ENCODE measurements at places on chromosomes 11 and 22.

DNA sequence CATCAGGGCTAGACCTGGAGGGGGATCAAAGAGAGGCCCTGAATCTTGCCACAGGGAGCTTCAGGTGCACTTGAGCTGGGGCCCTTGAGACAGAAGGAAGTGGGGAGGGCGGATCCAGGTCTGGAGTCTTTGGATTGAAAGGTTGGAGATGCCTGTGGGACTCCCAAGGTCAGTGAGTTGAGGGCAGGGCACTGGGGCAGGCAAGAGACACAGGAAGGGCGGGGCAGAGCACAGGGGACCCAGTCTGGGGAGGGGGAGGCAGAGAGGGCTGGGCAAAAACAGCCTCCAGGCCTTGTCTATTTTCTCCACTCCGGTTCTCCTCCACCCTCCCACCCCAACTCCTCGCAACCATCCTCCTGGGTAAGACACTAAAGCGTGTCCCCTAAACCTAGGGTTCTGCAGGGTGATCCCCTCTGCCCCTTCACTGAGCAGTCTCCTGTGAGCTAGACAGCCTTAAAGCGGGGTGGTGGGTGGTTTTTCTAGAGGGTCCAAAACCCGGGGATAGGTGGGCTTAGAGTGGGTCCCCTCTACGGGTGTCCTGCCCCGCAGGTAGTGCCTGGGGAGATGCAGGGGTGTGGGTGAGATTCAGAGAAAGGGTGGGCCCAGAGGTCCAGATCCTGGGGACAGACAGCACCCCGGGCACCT, 38.6 kb upstream of the CELSR1 start:
- DNase-seq, result no peak

DNA sequence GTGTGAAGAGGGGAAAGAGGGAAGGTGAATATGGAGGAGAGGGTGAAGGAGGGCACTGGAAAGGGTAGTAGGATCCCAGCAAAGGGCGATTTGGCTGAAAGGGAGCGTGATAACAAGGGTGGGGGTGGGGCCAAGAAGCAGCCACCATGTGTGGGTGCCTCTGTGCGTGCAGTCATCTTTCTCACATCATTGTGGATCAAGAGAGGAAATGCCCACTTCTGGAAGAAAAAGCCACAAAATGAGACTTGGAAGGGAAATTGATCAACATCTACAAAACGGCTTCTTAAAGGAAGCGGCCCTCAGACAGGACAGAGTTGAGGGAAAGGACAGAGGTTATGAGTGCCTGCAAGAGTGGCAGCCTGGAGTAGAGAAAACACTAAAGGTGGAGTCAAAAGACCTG, 1.2 kb upstream of the CXCR5 start:
- no peak for DNase-seq

- DNase-seq, result no peak
These were observed 70.2 kb upstream of the EED start for GRCh38 chr11:86174101-86175046.

DNA sequence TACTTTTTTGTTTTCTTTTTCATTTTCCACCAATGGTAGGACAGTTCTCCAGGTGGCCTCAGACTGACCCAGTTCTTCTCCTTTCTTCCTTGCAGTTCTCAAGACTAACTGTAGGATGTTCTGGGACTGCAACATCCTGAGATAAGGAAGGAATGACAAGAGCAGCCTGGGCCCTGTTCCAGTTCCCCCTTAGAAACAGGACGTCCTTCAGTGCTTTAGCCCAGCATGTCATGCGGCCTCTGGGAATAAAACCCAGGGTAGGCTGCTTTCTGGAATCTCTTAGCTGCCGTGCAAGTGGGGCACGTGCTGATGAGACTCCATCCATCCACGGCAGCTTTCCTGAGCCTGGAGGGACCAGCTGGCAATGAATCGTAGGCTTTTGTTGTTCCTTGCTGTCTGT, 24.0 kb upstream of the CADM1 start:
- DNase-seq, result no peak

DNA sequence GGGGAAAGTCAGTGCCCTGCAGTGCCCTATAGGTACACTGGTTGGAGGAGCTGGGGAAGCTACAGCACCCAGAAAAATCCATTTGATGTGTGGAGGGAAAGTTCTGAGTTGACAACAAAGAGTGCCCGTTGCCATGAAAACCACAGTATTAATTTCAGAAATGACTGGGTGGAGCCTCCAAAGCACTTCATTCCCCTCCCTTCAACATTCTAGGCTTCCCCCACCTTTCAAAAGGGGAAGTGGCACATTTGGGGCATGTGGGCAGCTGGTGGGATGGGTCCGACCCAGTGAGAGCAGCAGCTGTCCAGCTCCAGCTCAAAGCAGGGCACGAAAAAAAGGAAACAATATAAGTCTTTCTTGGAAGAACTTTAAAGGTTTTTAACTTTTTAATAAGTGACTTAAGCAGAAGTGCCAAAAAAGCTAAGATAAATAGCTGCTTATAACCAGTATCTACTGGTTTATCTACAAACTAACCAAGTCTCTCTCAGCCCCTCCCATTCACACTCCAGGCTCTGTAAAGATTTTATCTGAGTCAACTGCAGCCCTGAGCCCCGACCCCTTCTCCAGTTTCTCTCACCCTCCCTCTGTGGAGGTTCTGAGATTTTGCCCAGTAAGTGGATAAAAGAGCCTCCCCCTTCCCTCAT, 9.0 kb upstream of the AHNAK start:
- DNase-seq, result no peak

DNA sequence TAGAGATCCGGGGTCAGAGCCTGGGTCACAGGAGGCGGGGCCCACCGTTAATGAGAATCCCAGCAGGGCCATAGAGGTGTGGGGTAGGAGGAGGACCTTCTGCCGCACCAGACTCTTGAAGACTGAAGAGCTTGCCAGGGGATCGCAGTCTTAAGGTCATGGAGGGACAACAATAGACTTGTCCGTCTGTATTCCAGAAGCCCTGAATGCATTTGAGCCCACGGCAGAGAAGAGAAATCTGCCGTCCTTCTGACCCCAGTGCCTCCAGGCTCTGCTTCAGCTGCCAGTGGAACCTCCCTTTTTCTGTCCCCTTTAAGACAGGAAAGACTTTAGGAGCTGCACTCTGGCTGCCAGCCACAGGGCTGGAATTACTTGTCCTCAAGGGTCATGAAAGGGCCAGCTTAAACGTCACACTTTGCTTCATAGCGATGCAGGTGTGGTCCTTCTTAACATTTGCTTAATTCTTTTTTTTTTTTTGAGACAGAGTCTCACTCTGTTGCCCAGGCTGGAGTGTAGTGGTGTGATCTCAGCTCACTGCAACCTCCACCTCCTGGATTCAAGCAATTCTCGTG, 15.5 kb upstream of the ST3GAL4 start:
- no peak for DNase-seq

DNA sequence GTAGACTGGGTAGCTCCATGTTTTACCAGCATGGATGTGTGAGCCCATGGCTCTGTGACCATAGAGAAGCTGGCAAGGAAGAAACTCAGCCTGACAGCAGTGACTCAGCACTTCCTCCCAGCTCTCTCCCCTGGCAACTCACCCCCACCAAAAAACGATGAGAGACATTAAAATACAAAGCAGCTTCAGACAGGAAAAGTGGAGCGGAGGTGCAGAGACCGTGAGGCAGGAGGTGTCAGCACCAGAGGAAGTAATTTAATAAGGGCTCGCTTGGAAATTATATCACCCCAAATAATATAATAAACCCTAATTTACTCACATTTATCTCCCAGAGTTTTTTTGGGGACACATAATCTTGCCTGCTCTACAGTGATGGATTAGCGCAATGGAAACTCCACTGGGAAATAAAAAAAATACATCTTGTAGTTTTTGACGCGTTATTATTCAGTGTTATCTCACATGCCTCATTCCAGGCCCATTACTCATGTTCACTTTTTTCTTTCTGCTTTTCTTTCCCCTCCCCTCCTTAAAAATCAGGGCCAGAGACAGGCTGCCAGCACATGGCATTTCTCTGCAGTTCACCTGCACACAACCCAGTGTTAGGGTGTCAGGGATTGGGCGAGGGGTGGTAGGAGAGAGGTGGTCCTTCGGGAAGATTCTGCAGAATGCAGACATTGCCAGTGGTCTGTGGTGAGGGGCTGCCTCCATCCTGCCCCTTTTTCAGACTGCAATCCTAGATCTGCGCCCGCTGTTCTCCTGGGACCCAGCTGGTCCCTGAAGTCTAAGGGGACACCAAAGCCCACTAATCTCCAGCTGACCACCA, 170.8 kb downstream of the BUD13 start:
- no peak for DNase-seq

DNA sequence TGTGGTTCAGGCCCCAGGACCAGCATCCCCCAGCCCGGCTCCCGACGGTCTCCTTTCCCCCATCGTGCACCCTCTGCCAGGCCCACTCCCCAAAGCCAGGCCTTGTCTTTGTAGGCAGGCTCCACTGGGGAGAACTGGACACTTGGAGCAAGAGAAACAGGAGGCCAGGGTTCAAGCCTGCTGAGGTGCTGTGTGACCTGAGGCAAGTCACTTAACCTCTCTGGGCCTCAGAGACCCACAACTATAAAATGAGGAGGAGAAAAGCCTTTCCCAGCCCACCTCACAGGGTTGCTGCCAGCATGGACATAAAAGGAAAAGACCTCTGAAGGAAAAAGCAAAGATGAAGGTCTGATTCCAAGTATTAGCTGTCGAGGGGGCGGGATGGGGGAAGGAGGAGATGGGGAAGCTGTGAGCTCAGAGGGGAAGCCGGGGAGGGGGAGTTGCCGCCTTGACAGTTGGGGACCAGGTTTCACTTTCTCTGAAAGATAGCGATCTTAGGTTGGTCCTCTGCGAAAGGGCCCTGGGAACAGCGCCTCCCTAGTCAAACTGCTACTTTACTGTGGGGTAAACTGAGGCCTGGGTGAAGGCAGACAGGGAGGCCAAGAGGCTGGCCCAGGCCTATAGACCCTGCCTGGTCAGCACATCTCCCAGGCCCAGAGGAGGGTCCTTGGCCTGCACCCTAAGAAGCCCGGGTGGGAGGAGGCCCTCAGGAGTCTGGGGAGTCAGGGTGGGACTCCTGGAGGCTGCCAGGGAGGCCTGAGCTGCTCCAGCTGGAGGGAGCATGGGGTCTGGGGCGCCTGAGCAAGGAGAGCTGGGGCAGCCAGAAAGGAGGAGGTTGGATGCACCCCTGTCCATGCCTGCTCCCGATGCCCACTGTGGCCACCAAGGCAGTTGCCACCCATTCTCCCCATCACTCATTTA, 991 bp upstream of the OSM start:
- DNase-seq, result no peak

DNA sequence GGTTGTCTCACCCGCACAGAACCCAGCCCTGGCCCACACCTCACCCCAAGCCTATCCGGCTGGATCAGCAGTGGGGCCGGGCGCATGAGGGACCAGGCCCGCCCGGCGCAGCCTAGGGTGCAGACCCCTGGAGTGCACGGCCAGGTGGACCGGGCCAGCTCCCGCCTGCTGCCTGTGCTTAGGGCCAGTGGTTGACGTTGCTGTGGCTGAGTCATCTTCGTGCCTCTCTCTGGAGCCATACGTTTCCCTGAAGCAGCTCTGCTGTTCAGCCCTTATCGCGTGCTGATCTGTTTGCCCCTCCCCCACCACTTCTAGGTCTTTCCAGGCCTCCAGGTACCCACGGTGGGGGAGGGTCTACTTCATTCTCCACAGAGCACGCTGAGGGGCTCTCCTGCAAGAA, 39.5 kb downstream of the CDKN1C start:
- no peak for DNase-seq

- DNase-seq, result no peak
These were observed 6.3 kb downstream of the TMEM121B start for GRCh38 chr22:17114898-17115235.

- DNase-seq, result no peak
These were observed 77.3 kb upstream of the SHISAL1 start for GRCh38 chr22:44389926-44390612.

GRCh38 chr11:8086001-8086479, 5.0 kb downstream of the TUB start:
- no peak for DNase-seq

DNA sequence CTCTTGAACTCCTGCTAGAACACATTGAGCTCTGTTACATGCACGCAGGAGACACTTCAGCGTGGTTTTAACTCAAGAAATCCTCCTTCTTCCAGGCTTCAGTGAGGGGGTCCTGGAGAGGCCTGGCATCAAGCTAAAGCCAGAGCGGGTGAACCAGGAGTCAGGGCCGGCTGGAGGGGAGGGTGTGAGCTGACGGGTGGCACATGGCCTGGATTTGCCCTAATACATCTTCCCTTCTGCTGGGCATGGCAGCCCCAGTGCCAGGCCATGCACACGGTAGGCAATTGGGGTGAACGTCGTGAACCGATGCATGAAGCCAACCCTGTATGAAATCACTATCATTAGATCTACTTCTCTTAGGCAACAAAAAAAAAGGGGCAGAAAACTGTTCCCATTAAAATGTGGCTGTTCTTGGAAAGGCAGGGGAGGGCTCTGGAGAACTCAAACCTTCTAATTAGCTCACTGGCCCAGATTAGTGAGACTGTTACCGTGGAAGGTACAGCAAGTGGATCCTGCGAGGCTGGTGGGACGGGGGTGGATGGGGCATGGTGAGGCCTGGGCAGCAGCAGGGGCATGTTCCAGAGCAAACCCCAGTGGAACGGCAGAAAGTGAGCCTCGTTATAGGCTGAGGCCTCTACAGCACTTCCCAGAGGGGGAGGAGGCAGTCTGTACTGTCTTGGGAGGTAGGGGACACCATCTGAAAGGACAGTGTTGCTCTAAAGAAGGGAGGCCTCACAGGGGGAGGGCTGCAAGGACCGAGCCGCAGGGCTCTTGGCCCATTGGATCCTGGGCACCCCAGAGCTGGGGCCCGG, 10.6 kb downstream of the IFT27 start:
- no peak for DNase-seq

GRCh38 chr22:26643418-26644100, 13.8 kb upstream of the MIAT start:
- DNase-seq, result no peak

GRCh38 chr22:42227435-42227834, 43.0 kb downstream of the TCF20 start:
- no peak for DNase-seq

GRCh38 chr11:299951-300735, 817 bp upstream of the IFITM5 start:
- no peak for DNase-seq

GRCh38 chr11:18313965-18314763, 7.8 kb downstream of the HPS5 start:
- DNase-seq, result no peak

GRCh38 chr22:33829546-33830280, 90.6 kb downstream of the LARGE1 start:
- DNase-seq, result no peak

DNA sequence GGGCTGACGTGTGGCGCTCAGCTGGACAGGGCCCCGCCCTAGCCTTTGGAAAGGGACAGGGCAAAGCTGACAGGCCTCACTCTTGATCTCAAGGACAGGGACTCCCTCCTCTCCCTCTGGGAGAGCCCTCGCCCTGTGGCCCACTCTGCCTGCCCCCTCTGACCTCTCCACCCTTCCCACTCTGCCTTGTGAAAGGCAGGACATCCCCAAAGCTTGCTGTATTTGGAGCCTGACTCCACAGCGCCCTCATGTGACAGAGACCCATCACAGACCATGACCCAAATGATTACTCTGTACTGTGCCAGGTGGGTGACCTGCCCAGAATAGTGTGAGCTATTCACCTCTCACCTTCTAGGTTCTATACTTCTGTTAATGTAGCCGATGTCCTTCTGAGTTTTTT, 18.8 kb downstream of the P2RY2 start:
- no peak for DNase-seq
